Thyroid gland (tissue), 4 donors: ENCODE measurements at places on chromosomes 11 and 22. TPM values are rescaled to one million over a fixed set of nuclear protein-coding genes. Genes with fewer than 3 reads are reported as not detected.

GRCh38 chr11:60183591-60184205 is 815 bp upstream of the MS4A6A start:
- no peak overlapping the region for H3K4me3 ChIP-seq
- H3K36me3 ChIP-seq, result no peaks in the 10 kb centered on the region
- H3K4me1 ChIP-seq, result no peaks in the 10 kb centered on the region
- no peaks in the 10 kb centered on the region for H3K27me3 ChIP-seq
- no peak for DNase-seq

- no peak overlapping the region for H3K27ac ChIP-seq
- no peak for DNase-seq
- no peak overlapping the region for H3K4me3 ChIP-seq
- H3K36me3 ChIP-seq, result no peaks in the 10 kb centered on the region
- no peaks in the 10 kb centered on the region for H3K4me1 ChIP-seq
These were observed 65.7 kb upstream of the DDI1 start for GRCh38 chr11:103970701-103971249.

DNA sequence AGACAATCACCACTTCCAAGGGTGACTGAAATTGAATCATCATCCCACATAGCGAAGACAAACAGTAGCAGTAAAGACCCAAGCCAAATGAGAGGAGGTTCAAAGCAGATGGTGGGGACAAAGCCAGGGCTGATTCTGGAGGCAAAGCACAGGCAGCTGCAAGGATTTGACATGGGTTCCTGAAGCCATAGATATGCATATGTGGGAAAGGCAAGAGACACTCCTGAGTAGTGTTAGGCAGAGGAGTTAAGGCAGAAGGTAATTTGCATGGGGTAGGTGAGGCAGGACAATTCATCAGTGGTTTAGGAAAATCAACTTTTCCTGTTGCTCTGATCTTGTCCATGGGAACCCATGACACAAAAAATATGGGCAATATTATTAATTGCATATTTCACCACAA is 462.8 kb downstream of the FAM181B start:
- no peaks in the 10 kb centered on the region for H3K27me3 ChIP-seq
- no peak for DNase-seq
- no peak overlapping the region for H3K4me3 ChIP-seq
- H3K36me3 ChIP-seq, result no peaks in the 10 kb centered on the region

- H3K27ac ChIP-seq, result no peak overlapping the region
- no peak for DNase-seq
- no peaks in the 10 kb centered on the region for H3K27me3 ChIP-seq
- no peaks in the 10 kb centered on the region for H3K4me1 ChIP-seq
- no peak overlapping the region for H3K4me3 ChIP-seq
- H3K36me3 ChIP-seq, result no peaks in the 10 kb centered on the region
These were observed 257.5 kb downstream of the TMEM135 start for GRCh38 chr11:87295237-87295636.

DNA sequence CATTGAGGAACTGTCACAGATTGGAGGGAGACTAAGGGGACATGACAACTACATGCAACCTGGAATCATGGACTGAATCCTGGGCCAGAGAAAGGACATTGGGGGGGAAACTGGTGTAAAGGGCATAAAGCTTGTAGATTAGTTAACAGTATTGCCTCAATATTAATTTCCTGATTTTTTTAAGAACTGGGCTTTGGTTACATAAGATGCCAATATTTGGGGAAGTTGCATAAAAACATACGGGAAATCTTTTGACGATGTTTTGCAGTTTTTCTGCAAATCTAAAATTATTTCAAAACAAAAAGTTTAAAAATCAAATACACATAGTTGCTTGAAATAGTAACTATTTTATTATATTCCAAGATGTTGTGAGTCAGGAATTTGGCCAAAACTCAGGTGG is 2.9 kb upstream of the FOLR3 start:
- H3K36me3 ChIP-seq, result no peaks in the 10 kb centered on the region
- H3K27me3 ChIP-seq, result no peaks in the 10 kb centered on the region
- no peak for DNase-seq
- H3K27ac ChIP-seq, result no peak overlapping the region
- H3K4me3 ChIP-seq, result no peak overlapping the region

DNA sequence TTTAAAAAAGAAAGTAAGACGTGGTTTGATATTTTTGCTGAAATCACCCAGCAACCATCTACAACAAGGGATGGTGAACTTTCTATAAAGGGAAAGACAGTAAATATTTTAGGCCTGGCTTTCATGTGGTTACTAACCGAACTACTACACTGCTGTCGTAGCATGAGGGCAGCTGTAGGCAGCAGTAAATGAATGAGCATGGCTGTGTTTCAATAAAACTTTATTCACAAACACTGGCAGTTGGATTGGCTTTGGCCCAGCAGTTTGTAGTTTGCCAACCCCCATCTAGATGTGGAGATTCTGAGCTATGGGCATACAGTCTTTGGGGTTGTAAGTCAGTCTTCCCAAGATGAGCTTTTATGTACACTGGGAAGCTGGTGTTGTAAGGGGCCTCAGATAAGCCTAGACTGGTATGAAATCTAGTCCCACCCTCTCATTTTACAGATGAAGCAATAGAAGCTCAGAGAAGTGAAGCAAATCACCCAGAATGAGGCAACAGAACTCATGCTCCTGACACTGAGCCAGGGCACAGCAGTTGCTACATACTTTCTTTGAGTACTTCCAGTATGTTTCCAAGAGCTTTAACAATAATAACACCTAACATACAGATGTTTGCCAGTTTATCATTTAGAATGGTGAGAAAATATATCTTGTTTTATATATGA is 204.4 kb downstream of the ADAMTS15 start:
- H3K36me3 ChIP-seq, result no peaks in the 10 kb centered on the region
- H3K4me1 ChIP-seq, result peaks cover 55% of the 10 kb centered on the region
- no peaks in the 10 kb centered on the region for H3K27me3 ChIP-seq
- peak; percentile 89 for DNase-seq

DNA sequence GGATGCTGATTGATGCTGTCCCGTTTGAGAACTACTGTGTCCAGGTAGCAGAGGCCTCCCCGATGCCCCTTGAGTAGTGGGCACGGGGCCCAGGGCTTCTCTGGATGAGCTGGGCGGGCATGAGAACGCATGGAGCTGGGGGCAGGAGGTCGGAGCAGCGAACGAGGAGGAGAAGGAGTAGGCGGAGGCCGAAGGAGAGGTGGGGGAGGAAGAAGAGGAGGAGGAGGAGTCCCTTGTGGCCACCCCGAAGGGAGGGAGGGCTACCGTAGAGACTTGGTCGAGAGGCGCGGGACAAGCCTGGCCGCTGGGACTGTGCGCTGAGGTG is 62.9 kb downstream of the CRYBB2 start:
- no peak for DNase-seq
- H3K27me3 ChIP-seq, result peaks cover 29% of the 10 kb centered on the region
- no peak overlapping the region for H3K4me3 ChIP-seq
- no peaks in the 10 kb centered on the region for H3K36me3 ChIP-seq
- H3K27ac ChIP-seq, result no peak overlapping the region

DNA sequence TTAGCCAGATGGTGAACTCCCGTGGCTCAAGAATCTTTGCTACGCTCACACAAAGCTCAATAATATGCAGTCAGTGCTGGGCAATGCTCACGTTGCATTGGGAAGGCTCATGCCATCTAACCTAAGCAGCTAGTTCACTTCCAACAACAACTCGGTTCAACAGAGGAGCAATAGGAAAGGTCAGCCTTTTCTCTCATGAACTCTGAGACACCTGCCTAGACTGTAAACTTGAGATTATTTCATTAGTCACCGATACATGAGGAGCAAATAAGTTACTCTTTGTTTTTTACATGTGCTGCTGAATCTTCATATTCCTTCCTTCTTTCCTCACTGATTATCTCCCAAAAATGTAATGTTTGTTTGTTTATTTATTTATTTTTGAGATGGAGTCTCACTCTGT is 9.0 kb downstream of the SLC5A4 start:
- no peaks in the 10 kb centered on the region for H3K36me3 ChIP-seq
- no peaks in the 10 kb centered on the region for H3K4me1 ChIP-seq
- no peak for DNase-seq

DNA sequence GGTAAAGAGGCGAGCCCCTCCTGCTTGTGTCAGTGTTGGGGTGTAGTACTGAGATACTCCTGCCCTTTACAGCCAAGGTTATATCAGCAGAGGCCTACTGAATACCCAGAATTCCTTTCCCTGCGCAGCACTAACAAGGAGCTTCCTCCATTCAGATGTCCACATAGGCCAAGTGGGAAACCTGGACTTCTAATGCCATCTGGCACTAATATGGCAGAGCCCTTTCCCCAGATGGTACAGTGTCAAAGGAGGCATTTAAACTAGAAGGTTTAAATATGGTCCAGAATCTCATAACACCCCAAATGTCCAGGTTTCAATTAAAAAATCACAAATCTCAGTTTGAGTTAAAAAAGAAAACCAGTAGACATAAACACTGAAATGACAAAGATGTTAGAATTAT is 68.8 kb downstream of the USP47 start:
- no peaks in the 10 kb centered on the region for H3K27me3 ChIP-seq
- no peak overlapping the region for H3K27ac ChIP-seq

DNA sequence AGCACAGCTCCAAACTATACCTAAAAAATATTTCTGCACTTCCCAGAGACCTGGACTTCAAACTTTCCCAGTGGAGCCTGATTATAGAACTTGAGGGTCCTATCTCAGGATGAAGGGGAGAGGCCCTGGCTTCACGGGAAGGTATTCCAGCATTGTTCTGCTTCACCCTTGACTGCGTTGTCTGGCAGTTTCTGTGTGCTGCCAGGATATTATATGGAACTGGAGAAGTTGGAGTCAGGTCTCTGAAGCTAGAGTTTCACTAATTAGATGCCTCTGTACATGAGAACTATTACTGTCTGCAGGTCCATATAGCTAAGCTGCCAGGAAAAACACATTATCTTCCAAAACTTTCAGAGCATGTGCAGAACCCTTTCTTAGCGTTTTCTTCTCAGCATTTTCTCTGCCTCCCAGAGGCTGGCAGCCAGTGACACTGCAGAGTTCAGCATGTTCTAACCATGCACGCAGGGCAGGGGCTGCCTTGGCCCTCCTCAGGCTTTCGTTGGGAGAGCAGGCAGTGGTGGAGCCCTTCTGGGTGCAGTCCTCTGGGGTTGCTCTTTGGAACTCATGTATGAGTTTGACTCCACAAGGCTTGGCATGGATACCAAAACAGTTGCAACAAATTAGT is 99.3 kb downstream of the CWC15 start:
- no peaks in the 10 kb centered on the region for H3K27me3 ChIP-seq
- no peaks in the 10 kb centered on the region for H3K4me1 ChIP-seq
- no peak for DNase-seq
- no peak overlapping the region for H3K27ac ChIP-seq
- H3K36me3 ChIP-seq, result peaks cover 29% of the 10 kb centered on the region

DNA sequence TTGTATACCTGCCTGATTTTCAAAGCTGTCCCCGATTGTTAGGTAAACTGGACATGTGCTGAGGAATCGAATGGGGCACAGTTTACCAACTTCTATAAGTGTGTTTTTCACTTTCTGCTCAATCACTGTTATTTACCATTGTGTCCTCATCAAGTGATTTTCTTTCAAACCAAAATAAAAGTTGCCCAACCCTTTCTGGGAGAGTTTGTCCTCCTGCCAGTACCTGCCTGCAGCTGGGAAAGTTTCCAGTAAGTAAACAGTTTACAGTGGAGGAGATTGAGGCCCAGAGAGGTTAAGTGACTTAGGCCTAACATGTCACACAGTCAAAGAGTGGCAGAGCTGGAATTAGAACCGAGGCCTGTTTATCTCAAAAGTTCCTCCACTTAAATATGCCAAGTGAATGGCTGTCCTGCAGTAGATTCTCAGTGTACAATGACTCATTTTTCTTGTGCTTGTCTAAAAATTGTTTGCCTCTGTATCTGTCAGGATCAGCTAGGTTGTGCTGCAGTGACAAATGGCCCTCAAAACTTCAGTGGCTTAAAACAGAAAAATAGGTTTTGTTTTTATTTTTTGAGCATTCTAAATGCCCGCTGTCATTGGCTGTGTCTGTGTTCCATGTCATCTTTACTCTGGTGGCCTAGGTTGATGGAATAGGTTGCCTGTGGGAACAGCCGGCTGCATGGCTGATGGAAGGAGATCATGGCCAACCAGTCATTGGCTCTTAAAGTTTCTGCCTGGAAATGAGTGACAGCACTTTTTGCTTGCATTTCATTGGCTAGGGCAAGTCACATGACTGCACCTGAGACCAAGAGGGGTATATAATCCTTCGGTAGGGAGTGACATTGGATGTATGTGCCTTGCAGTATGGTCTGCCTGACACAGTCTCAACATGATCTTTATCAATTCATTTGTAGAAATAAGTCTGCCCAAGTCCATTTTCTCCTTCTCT is 61.8 kb upstream of the CRYBB3 start:
- no peaks in the 10 kb centered on the region for H3K36me3 ChIP-seq
- peak overlapping the region; percentile 53 for H3K27ac ChIP-seq
- H3K4me1 ChIP-seq, result peaks cover 68% of the 10 kb centered on the region
- H3K27me3 ChIP-seq, result no peaks in the 10 kb centered on the region

DNA sequence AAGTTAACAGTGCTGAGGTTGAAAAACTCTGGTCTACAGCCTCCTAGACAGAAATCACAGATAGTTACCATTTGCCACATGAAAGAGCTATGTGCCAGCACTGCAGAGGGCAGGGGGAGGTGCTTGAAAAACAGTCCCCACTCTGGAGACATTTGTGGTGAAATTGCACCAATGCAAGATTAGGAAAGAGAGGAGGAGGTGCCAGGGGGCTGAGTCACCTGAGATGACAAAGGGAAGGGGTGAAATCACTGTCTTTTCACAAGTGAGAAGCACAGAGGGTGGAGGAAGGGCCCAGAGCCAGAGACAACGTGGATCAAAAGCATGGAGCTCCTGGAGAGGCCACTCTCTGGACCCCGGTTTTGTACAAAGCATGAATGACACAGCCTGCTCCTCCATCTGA is 196.3 kb downstream of the BUD13 start:
- no peaks in the 10 kb centered on the region for H3K4me1 ChIP-seq
- H3K36me3 ChIP-seq, result no peaks in the 10 kb centered on the region
- H3K27ac ChIP-seq, result no peak overlapping the region
- H3K4me3 ChIP-seq, result no peak overlapping the region

- no peak for DNase-seq
- no peak overlapping the region for H3K27ac ChIP-seq
- H3K27me3 ChIP-seq, result no peaks in the 10 kb centered on the region
- H3K4me1 ChIP-seq, result no peaks in the 10 kb centered on the region
- H3K36me3 ChIP-seq, result no peaks in the 10 kb centered on the region
- no peak overlapping the region for H3K4me3 ChIP-seq
These were observed 197.7 kb upstream of the CTSC start for GRCh38 chr11:88535266-88535665.

YPEL4 gene
- total RNA-seq, result 1.1 TPM

FAM180B gene
- 0.83 TPM for total RNA-seq

COPB1 gene
- 148 TPM for total RNA-seq

PDGFB gene
- total RNA-seq, result 3.9 TPM
